Stimulated activated CD8-positive, alpha-beta memory T cell treated with anti-CD3 and anti-CD28 coated beads, Interleukin-4, amount 100 ng/mL, for 4 hours (primary cell): ENCODE measurements at places on chromosomes 1 and 21.
A peak's percentile ranks its signal among the peaks of the same experiment; 100 is the strongest.

DNA sequence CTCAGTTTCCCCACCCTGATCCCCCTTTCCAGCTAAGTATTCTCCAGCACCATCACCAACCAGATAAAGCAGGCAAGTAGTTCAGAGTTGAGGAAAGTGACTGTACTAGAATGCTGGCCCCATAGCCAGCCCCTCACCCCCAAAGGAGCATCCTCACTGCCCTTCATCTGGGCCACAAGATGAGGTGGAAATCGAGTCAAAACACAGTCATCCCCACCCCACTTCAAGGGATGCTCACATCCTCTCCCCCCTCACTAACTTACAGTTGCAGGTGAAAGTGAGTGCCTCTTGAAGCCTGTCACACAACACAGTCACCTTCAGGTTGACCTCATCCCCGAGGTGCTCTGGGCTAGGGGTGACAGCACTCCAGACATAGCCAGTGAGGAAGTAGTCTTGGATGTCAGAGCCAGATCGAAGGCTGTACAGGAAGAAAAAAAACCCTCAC, 30.4 kb downstream of the PIK3C2B start:
- DNase-seq: no peak

DNA sequence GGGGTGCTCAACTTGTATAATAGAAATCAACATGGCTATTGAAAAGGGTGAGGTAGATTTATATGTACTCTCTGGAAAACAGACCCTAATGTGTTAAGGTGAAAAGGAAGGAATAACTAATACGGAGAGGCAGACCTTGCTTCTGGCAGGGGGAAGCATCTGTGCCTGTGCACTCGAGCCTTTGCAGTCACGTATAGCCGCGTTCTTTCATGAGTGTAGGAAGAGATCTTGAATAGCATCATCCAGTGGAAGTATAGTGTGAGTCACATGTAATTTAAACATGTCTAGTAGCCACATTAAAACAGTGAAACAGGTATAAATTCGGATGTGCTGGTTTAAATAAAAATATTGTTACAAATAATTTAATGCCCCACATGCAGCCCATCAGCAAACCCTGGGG, 3.0 kb downstream of the A3GALT2 start:
- DNase-seq: no peak

DNA sequence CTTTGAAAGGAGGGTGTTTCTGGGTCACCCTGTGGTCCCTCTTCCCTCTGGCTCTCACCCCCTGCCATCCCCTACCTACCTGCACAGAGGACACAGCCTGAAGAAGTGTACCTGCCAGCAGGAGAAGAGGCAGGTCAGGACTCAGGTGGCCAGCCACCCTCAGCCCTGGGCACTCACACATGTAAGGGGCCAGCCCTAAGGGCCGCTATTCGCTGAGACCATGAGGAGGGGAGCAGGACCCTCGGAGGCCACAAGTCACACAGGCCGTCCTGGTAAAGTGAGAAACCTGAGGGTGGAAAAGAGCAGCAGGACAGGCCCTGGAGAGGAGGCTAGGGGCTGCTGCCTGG, 1.2 kb downstream of the ZNF692 start:
- no peak for DNase-seq

GRCh38 chr1:13556224-13556764, 27.3 kb upstream of the PDPN start:
- no peak for DNase-seq

DNA sequence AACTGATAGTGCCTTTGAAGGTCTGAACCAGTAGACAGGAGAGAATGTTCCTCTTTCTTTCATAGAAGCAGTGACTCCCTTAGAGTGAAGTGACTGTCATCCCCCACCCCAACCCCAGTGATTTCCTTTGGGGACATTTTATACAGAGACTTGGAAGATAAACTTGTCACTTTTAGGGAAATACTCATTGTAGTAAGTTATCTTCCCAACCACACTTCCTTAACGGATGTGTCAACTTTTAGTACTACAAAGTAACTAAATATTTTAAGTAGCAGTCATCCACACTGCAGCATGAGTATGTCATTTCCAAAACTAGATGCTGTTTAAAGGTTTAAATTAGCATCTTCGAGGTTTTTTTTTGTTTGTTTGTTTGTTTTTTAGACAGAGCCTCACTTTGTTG, 13.7 kb downstream of the LRRC8B start:
- no peak for DNase-seq

DNA sequence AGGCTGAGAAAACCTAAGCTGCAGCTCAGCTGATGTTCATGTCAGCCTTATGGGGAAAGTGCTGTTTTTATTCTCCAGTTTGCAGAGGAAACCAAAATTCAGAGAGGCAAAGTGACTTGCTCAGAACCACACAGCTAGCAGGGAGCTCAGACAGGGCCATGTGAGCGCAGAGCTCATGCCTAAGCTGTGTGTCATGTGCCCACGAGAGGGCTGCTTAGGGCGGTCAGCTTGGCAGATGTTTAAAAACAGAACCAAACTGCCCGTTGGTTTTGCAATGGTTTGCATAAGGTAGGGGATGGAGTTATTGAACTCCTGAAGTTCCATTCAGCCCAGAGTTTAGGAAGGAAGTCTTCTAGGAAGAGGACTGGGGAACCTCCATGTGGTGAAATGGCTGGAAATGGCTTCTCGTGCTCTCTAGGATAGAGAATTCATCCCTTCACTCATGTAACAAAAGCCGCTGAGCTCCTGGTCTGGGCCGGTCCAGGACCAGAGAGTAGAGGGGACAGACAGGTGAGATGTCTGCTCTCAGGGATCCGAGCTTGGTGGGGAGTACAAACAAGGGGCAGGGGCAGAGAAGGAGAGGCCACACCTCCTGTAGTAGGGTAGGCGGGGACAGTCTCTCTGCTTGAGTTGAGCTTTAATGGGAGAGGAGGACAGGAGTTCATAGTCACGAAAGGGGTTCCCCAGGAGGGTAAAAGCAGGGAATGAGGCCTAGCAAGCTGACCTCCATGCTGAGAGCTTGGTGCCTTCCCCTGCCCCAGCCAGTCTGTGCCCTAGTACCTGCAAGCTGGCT, 46.9 kb downstream of the ARHGEF10L start:
- DNase-seq: no peak

- DNase-seq: no peak
Measured at GRCh38 chr1:247441606-247442005, 16.3 kb downstream of the OR2B11 start.

GRCh38 chr1:41241354-41241748, 755 bp downstream of the SCMH1 start:
- no peak for DNase-seq

DNA sequence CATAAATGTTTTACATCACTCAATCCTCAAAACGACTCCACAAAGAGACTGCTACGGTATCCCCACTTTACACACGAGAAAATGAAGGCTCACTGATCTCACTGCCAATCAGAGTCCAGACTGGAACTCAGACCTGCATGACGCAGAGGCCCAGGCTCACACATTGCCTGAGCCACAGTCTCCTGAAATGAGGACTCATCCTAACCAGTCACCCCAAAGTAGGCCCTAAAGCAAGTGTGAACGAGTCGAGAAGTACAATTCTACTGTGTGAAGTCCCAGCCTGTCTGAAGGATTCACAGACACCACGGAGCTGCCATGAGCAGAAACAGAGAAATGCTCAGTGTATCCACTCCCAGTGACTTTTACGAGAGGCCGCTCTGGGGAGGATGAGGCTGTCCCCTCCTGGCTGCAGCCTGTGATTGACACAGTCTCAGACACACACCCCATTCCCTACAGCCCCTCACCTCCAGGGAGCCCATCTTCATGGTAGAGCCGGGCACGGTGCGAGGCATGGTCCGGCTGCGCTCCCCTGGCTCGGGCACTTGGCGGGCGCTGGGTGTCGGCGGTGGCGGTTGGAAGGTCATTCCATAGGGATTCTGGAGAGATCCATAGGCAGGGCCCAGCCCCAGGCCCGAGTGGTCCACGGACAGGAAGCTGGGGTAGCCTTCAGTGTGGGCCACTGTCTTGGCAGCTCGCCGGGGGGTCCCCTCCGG, 26.7 kb upstream of the COL16A1 start:
- no peak for DNase-seq

- DNase-seq: peak; percentile 27
Measured at GRCh38 chr1:244796719-244797406, 38.6 kb upstream of the COX20 start.

GRCh38 chr1:103527331-103527730, 1.8 kb downstream of the RNPC3 start:
- DNase-seq: no peak

- no peak for DNase-seq
Measured at GRCh38 chr1:212964102-212964501, 13.8 kb downstream of the VASH2 start.

DNA sequence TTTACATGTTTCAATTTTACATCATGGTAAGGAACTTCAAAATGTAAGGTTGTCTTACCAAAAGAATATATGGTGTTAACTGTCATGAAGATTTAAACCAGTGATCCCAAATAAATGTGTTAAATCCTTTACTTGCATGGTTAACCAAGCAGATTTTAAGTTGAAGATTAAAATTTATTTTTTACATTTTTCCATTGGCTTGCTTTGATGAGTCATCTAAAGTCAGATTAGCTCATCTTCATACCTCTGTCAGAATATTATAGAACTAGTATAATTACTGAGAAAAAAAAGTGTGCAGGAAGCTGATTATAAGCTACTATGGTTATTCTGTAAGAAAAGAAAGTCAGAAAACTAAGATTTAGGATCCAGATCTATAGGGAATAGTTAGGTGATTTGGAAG, 95.3 kb upstream of the DPH5 start:
- no peak for DNase-seq

GRCh38 chr1:96596226-96596922, 125.2 kb upstream of the PTBP2 start:
- DNase-seq: no peak

DNA sequence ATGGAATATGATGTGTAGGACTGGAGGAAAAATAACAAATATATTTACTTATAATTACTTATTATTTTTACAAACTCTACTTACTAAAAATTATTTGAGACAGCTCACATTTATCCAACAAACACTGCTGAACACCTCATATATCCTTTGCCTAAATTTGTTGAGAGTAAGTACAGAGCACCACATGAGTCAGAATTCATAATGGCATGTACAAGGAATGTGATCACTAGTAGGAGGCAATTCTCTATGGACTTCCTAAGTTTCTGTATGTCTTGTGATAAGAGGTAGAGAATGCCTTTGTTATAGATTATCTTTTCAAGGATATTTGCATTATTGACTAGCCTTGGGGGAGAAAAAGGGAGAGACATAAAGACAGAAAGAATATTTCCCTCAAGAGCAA, 8.2 kb upstream of the ST6GALNAC3 start:
- DNase-seq: no peak
